ENCODE measurements at places on chromosomes 12 and 14. TPM values are rescaled to one million over a fixed set of nuclear protein-coding genes. Genes with fewer than 3 reads are reported as not detected.

DNA sequence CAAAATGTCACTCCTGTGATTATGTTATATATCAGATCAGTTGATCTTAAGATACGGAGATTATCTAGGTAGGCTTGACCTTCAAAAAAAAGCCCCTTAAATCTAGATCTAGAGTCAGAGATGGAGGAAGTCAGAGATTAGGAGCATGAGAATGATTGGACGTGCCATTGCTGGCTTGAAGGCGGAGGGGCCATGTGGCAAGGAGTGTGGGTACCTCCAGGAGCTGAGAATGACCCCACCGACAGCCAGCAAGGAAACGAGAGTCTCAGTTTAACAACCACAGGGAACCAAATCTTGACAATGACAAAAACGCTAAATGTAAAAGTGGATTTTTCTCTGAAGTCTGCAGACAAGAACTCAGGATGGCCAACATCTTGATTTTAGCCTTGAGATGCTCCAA, 32.5 kb upstream of the MANSC4 start:
- H3K4me3 ChIP-seq: no peak overlapping the region
- H3K27me3 ChIP-seq: peaks cover 22% of the 10 kb centered on the region
- no peaks in the 10 kb centered on the region for H3K36me3 ChIP-seq

DNA sequence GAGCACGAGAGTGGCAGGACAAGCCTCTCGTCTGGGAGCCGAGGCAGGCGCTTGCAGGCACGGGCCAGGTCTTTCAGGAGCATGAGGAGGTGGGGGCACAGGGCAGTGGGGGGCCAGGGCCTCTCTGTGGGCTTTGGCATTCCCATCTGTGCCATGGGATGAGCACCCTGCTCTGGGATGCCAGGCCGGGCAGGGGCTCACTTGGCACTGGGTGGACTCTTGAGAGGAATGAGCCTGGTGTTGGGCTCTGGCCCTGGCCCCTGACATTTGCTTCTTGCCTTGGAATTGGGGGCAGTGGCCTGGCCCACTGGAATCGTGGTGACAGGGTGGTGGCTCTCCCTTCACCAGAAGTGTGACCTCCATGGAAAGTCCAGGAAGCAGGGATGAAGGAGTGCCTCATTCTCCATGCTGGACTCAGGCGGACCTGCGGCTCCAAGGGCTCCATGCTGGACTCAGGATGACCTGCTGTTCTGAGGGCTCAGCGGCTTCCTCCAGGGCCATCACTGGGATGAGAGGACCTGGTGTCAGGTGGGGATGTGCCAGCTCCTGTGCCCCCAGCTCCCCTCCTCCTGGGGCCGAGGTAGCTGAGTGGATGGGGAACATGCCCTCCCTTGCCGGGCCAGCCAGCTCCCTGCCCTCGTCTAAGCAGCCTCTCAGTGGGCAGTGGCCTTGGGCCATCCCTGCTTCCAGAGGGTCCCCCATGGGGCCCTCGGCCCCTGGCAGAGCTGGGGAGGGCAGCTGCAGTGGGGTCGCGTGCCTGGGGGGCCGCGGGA, 220.3 kb downstream of the KIF26A start:
- no peaks in the 10 kb centered on the region for H3K36me3 ChIP-seq
- H3K4me3 ChIP-seq: no peak overlapping the region
- no peaks in the 10 kb centered on the region for H3K4me1 ChIP-seq
- no peak for DNase-seq
- H3K27me3 ChIP-seq: no peaks in the 10 kb centered on the region
- no peak overlapping the region for H3K27ac ChIP-seq

DNA sequence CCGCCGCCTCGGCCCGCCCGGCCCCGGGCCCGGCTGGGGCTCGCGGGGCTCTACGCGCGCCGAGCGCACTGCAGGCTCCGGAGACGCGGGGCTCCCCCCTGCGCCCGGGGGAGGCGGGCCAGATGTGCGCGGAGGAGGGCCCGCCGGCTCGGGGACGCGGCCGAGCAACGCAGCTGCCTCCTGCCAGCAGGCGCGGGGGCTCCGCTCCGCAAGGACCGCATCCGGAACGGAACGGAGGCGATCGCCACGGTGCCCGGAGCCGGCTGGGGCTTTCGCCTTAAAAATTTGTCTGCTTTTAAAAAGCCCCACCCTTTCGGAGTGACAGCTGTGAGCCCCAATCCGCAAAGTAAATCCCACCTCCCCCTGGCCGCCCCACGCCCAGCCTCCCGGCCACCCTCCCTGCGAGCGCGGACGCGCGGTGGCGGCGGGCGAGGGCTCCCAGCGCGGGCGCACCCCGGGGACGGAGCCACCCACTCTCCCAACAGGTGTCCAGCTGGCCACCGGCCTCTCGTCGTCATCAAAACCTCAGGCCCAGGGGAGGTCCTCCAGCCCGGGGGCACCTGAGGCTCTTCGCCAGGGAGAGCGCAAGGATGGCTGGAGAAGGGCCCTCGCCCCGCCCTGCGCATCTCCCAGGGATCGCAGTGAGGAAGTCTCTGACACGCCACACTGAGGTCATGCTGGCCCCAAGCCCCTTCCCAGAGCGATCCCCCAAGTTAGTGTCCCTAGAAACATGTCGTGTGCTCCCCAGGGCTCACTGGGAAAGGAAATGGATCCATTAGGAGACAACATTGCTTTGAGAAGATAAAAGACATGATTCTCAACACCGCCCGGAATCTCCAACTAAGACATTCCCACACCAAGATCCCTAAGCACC, at the start of gene TMEM132D:
Gene TMEM132D, minus strand, starts transcription at position 70 of the 874 bp plus-strand sequence.
- DNase-seq: no peak
- no peak within 1 kb of the TSS for H3K27ac ChIP-seq
- no peak within 1 kb of the TSS for H3K4me3 ChIP-seq
- no peaks in the 10 kb centered on the region for H3K36me3 ChIP-seq
- peaks cover 32% of the 10 kb centered on the region for H3K27me3 ChIP-seq

- no peaks in the 10 kb centered on the region for H3K36me3 ChIP-seq
- no peak overlapping the region for H3K4me3 ChIP-seq
- H3K27ac ChIP-seq: no peak overlapping the region
- no peaks in the 10 kb centered on the region for H3K27me3 ChIP-seq
Observed at GRCh38 chr14:96614481-96614881, 112.3 kb downstream of the PAPOLA start.

GRCh38 chr14:54566410-54567223, at the start of gene SAMD4A:
SAMD4A (plus strand) TSS chr14:54567128; CDS start chr14:54567917, 789 bp downstream.
- DNase-seq: peak; percentile 73

The PSME1 gene
- total RNA-seq: 460 TPM

DNA sequence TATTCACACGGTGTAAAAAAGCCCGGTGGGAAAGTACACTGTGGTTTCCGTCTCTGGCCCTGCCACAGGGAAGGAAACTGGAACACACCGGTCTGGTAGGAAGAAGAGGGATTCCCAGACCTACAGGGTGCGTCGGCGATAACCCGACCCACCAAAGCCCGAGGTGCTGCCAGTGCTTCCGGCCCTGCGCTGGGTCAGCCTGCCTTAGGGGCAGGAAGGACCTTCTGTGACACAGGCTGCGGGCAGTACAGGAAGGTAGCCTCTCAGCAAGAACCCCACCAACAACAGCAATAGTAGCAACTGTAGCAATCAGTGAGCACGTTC, 169.5 kb upstream of the FKBP4 start:
- no peak overlapping the region for H3K4me3 ChIP-seq
- peaks cover 14% of the 10 kb centered on the region for H3K27me3 ChIP-seq
- H3K27ac ChIP-seq: no peak overlapping the region
- H3K36me3 ChIP-seq: no peaks in the 10 kb centered on the region
- no peak for DNase-seq
- no peaks in the 10 kb centered on the region for H3K4me1 ChIP-seq

All from activated CD8-positive, alpha-beta T cell treated with anti-CD3 and anti-CD28 coated beads for 36 hours (primary cell).